ENCODE measurements at places on chromosomes 3 and 15.
A peak's percentile ranks its signal among the peaks of the same experiment; 100 is the strongest.

- no peak for DNase-seq
Observed at GRCh38 chr15:43251871-43252250, 14.9 kb downstream of the TGM5 start.

- DNase-seq, result no peak
Observed at GRCh38 chr3:105877336-105877910, 8.6 kb upstream of the CBLB start.

DNA sequence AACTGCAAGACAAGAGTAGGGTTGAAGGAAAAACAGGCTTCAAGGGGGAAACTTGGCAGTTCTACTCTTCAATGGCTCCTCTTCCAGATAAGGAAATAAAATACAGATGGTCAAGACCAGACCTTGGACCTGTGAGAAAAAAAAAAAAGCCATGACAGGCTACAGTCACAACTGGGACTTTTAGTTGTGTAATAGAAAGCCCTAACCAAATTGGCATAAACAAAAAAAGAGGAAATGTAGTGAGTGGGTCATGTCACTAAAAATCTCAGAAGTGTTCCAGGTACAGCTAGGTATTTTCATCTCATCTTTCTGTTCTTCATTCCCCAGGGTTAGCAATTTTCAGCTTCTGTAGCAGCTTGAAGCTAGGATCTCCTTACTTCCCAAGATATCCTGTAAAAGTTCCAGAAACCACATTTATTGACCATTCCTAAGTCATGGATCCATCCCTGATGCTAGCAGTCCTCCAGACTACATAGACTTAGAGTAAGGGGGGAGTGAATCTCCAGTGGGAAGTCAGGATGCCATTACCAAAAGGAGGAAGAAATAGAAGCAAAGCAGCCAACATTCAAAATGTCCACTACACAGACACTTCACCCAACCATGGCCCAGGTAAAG, 61.0 kb upstream of the CSTA start:
- no peak for DNase-seq

DNA sequence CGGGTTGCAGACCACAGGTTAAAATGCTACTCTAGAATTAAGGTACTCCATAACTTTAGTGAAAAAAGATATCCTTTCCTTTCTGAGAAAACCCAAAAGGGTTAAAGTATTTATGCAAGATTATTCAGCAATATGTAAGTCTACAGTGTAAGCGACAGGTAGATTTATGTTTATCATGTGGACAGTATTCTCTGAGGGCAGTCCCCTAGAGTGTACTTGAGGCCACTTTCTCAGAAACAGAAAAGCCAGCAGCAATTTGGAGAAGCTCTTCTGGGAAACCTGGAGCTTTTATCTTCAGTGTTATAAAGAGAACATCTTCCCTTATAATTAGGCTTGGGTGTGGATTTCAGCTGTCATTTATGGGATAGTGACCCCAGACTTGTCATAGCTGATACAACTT, 8.9 kb downstream of the ST3GAL6 start:
- DNase-seq, result no peak

- peak; percentile 45 for DNase-seq
Observed at GRCh38 chr3:179179979-179180759, 32.0 kb downstream of the PIK3CA start.

DNA sequence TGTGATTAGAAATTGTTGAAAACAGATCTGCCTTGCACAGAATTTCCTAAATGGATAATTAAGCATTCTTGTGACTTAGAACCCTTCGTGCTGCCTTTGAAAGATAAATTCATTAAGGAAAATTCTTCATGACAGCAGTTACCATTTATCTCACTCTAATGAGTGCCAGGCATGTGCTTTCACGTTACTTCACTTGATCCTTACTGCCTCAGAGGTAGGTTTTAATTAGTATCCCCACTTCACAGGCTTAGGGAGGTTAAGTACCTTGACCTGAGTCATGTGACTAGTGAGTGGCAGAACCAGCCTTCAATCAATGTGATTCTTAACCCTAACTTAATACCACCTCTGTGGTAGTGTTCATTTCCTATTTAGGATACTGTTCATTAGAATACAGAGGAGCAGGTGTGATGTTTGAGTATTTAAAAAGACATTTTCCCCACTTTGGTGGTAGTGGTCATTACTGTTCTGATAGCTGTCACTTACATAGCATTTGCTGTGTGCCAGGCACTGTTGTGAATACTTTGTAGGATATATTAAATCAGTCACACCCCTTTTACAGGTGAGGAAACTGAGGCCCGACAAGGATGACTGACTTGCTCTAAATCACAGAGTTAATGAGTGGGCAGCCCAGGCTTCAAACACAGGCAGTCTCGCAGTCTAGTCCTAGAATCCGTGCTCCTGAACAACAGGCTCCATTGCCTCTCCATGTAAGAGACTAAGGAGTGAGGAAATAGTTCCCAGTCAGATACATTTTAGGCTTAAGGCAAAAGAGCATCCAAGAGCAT, 57.9 kb downstream of the RLBP1 start:
- DNase-seq, result no peak

- DNase-seq, result no peak
Observed at GRCh38 chr3:173275740-173276139, 121.8 kb upstream of the NLGN1 start.

GRCh38 chr3:83438188-83438587, 1520.6 kb upstream of the CADM2 start:
- DNase-seq, result no peak

GRCh38 chr3:146280864-146281263, 30.0 kb upstream of the PLSCR4 start:
- DNase-seq, result no peak

GRCh38 chr3:161914703-161915417, 418.3 kb downstream of the OTOL1 start:
- peak; percentile 88 for DNase-seq
